ENCODE measurements at places on chromosomes 1 and 21.

DNA sequence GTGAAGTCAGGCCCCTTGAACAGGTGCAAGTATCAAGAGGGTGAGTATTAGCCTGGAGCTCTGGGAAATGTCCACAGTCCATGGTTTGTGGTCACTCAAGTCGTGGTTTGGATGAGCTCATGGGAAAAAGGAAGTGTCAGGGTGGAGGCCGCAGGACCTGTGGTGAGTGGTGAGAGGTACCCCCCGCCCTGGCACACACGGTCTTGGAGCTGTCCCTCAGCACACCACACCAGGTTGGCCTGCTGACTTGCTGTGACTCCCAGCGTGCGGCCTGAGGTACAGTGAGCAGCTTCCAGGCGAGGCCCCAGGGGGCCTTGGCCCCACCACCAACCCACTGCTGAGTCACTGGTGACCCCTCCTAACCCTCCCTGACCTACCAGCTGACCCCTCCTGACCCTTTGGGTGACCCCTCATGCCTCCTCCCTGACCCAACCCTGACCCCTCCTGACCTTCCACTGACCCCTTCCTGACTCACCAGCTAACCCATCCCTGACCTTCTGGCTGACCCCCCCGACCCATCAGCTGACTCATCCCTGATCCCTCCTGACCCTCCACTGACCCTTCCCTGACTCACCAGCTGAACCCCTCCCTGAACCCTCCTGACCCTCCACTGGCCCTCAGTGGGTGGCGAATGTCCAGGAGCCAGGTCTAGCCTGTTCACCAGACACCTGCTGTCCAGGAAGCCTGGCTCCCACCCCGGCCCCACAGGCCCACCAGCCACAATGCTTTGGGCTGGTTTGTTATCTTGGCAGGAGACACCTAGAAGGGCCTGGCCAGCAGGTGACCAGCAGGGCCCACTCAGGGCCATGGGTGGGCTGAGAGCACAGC lies 34.8 kb upstream of the RNF187 start:
- no peak for DNase-seq

DNA sequence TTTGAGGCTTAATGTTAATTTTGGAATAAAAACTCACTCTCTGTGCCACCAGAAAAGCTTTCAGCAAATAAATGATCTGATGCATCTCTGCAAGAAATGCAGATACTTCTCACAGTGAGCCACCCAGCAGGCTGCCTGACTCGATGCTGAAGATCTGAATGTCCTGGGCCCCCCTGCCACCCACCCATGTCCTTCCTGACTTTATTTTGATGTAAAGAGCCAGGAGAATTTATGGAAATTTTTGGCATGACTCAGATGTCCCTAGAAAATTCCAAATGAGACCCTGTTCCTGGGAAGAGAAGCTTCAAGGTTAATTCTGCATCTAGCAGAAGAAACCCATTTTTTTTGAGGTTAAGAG lies 62.8 kb upstream of the COA6 start:
- DNase-seq: no peak

DNA sequence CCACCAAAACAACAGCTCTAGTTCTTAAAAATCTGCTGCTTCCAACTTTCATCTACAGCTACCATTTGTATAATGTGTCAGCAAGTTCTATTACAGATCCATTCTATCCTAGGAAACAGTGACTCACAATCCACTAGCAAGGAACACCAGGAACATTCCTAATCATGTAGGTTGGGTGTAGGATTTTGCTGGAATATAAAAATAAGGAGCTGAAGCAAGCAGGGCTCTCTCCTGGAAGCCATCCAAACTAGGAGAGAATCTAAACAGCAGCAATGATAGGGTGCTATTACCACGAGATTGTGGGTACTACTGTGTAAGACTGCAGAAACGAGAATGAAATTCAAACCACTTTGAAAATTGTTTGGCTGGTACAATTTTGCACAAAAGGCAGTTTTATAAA lies 135.0 kb downstream of the PTPN14 start:
- no peak for DNase-seq

GRCh38 chr1:58116284-58116683 lies 430.2 kb downstream of the OMA1 start:
- no peak for DNase-seq

Measured in stimulated activated CD4-positive, alpha-beta T cell treated with anti-CD3 and anti-CD28 coated beads, Interleukin-1b, Interleukin-23, amount 100 ng/mL, for 24 hours (primary cell).